GDM1 (cell line): ENCODE measurements at places on chromosomes 16 and 17.

GRCh38 chr16:9723136-9723535 lies 459.1 kb downstream of the GRIN2A start:
- no peak for DNase-seq

GRCh38 chr16:3152991-3153368 lies 18.2 kb downstream of the ZNF213 start:
- DNase-seq: no peak

DNA sequence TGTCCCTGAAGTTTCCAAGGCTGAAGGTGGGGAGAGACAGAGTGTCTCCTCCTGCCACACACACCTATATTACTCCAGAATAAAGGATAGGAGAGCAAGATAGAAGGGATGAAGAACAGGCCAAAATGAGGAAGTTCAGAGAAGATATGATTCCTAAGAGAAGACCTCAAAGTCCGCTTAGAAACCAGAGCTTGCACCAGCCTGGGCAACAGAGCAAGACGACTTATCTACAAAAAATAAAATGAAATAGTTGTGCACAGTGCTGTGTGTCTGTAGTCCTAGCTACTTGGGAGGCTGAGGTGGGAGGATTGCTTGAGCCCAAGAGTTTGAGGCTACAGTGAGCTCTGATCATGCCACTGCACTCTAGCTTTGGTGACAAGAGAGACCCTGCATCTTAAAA lies 128.2 kb downstream of the HS3ST3B1 start:
- DNase-seq: no peak

GRCh38 chr16:49382916-49383315 lies 9.3 kb downstream of the C16orf78 start:
- DNase-seq: no peak

GRCh38 chr17:17535957-17536356 lies 39.8 kb upstream of the RASD1 start:
- DNase-seq: no peak

DNA sequence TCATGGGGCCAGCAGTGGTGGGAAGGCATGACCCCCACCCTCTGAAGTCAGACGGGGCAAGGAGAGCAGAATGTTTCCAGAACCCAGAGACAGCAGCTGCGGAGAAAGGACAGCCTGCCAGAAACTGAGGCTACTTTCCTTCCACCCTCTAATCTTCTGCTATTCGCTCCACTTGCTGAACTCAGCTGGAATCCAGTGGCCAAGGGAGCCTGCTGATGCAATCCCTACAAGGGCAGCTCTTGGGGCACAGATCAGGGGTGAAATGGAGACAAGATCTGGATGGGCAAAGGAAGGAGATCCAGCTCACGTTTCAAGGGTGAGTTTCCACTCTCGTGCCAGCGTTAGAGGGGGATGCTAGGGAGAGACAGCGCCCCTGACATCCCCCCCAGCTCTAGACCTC lies 479.1 kb downstream of the SLC39A11 start:
- DNase-seq: no peak
